HAP-1 (cell line): ENCODE measurements at places on chromosomes 13 and 19.

GRCh38 chr13:43298816-43299215 is 275.4 kb downstream of the DNAJC15 start:
- DNase-seq = no peak

- no peak for DNase-seq
Observed at GRCh38 chr13:33205804-33206221, 79.7 kb downstream of the STARD13 start.

DNA sequence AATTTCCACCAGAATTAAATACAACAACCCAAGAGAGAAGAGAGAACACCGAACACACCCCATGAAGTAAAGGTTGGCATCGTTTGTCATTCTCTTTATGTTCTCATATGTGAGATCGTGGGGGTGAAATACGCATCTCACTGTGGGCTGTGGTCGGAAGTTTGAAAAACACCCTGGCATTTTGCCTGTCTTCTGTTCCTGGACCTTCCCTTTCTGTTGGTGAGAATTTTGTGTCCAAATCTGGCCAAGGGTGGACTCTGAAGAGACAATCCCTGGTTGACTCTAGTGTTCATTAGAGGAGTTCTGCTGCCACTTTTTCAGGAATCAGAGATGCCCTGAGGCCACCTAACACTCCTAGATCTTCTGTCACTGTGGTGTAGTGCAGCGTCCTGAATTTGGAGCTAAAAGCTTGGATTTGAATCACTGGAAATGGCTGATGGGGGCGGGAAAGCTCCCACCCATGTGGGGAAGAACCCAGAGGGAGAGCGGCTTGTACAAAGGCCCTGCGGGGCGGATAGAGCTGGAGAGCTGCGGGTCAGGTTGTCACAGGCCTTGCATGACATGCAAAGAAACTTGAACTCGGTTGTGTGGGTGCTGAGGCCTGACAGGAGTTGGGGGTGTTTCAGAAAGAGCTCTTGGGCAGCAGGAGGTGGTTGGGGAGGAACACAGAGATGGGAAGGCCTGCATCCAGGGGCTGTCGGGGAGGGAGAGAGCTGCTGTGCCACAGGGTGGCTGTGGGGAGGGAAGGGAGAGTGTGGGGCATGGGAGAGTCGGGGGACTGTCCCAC is 11.1 kb upstream of the SPATA13 start:
- no peak for DNase-seq

- DNase-seq = no peak
Observed at GRCh38 chr13:93446238-93446637, 219.6 kb downstream of the GPC6 start.

GRCh38 chr19:1779574-1779973 is 26.3 kb downstream of the ONECUT3 start:
- no peak for DNase-seq

- DNase-seq = no peak
Observed at GRCh38 chr13:72853000-72853399, 71.1 kb downstream of the PIBF1 start.

- DNase-seq = no peak
Observed at GRCh38 chr13:63516124-63516523, 2100.5 kb upstream of the PCDH20 start.

GRCh38 chr19:12922959-12923358 is 3.9 kb upstream of the SYCE2 start:
- DNase-seq = no peak

GRCh38 chr13:72808917-72809500 is 27.1 kb downstream of the PIBF1 start:
- no peak for DNase-seq

DNA sequence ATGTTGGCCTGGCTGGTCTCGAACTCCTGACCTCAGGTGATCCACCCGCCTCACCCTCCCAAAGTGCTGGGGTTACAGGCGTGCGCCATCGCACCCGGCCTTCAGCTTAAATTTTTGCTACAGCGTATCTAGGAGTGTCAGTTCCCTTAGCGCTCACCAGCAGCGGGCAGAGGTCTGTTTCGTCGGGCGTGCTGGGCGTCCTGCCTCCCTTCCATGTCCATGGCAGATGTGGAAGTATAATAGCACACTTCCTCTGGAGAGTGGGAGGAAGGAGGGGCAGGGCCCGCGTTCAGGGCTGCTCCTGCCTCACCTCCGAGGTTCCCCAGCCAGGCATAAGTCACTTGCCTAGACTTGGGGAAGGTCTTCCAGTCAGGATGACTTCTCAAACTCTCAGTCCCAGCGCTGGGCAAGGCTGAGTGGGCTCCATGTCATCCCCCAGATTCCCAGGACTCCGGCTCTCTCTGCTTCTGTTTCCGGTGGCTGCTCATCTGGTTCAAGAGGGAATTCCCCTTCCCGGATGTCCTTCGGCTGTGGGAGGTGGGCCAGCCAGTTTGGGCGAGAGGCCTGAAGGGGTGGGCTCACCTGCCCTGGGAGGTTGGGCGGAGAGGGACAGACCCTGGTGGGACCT is 9.5 kb downstream of the IL4I1 start:
- no peak for DNase-seq

DNA sequence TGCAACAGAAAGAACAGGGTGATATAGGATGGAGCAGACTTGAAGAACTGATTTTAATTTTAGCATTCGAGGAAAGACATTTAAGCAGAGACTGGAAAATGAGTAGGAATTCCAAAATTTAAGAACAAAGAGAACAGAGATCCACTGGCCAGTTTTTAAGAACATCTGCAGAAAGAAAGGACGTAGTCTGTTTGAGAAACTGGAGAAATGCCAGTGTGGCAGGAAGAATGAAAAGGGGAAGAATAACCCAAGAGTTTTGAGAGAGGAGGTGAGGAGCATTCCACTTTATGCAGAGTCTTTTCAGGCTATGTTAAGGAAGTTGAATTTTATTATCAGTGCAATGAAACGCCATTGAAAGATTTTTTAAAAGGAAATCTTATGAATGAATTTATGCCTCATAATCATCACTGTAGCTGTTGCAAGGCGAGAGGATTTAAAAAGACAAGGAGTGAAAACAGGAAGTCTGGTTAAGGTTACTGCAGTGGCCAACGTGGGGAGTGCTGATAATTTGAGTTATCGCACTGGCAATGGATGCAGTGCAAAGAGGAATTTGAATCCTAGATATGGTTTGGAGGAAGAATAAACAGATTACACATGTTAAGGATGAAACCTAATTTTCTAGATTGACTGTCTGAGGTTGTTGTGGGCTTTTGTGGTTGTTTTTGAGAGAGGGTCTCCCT is 253.8 kb downstream of the DACH1 start:
- no peak for DNase-seq

- no peak for DNase-seq
Observed at GRCh38 chr13:64556376-64556775, 2673.8 kb downstream of the PCDH9 start.

GRCh38 chr13:40422588-40423235 is 243.7 kb downstream of the FOXO1 start:
- no peak for DNase-seq

- no peak for DNase-seq
Observed at GRCh38 chr19:49217382-49217781, 59.8 kb downstream of the TRPM4 start.

DNA sequence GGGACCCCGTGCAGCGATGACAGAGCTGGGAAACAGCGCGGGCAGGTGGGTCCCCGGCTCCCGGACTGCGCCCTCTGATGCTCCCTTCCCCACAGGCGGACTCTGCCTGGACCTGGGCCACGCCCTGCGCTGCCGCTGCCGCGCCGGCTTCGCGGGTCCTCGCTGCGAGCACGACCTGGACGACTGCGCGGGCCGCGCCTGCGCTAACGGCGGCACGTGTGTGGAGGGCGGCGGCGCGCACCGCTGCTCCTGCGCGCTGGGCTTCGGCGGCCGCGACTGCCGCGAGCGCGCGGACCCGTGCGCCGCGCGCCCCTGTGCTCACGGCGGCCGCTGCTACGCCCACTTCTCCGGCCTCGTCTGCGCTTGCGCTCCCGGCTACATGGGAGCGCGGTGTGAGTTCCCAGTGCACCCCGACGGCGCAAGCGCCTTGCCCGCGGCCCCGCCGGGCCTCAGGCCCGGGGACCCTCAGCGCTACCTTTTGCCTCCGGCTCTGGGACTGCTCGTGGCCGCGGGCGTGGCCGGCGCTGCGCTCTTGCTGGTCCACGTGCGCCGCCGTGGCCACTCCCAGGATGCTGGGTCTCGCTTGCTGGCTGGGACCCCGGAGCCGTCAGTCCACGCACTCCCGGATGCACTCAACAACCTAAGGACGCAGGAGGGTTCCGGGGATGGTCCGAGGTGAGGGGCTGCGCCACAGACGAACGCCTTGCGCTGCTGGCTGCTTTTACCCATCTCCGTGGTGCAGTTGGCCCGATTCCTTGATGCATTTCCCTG is 7.8 kb upstream of the SELENOV start:
- peak; percentile 78 for DNase-seq

DNA sequence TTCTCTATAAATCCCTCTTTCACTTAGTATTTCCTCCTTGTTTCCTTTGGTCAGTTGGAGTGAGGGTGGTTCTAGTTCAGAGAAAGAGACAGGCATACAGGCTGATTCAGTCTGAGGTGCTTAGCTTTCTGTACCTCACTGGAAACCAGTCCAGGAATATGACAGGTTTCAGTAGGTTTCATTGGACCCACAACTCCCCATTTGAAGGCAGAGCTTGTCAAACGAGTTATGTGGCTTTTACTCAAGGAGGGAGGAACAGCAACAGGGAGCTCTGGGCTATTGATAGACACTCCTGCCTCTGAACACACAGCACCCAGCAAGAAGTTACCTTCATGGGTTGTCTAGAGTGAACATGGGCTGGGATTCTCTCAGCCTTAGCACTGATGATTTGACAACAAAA is 14.5 kb downstream of the ACTN4 start:
- DNase-seq = no peak

- DNase-seq = no peak
Observed at GRCh38 chr19:12034198-12034597, 1.3 kb downstream of the ZNF433 start.

- DNase-seq = peak; percentile 68
Observed at GRCh38 chr13:21124852-21125251, 51.5 kb downstream of the SKA3 start.

DNA sequence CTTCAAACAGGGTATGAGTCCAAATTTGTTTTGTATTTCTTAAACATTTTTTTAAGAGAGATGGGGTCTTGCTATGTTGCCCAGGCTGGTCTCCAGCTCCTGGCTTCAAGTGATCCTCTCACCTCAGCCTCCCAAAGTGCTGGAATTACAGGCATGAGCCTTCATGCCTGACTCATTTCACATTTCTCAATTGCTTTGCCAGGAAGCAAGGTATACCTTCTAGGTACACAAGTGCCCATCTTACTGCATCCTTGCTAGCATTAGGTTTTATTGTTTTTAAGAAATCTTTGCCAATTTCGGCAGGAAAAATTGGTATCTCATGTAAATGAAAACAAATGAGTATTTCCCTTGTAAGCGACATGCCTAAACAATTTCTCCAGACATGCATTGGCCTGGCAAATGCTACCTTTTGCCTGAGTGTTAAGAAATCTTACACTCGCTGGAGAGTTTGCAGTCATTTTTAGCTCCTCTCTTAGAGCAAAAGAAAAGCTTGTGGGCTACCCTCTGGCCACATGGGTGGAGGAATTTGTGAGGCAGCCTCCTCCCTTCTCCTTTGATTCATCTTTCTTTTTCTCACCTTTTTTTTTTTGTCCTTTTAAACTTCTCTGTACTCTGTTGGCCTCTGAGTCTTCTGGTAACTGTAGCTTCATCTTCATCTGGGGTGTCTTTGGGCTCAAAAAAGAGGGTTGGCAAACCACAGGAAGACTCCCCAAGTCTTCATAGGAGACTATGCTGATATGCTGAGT is 33.0 kb downstream of the ACTL9 start:
- no peak for DNase-seq

DNA sequence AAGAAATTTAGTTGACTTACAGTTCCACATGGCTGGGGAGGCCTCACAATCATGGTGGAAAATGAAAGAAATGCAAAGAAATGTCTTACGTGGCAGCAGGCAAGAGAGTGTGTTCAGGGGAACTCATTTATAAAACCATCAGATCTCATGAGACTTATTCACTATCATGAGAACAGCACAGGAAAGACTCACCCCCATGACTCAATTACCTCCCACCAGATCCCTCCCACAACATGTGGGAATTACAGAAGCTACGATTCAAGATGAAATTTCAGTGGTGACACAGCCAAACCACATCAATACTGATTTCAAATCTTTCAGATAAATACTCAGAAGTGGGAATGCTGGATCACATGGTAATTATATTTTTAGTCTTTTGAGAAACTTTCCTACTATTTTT is 1357.9 kb downstream of the SLITRK5 start:
- DNase-seq = no peak

DNA sequence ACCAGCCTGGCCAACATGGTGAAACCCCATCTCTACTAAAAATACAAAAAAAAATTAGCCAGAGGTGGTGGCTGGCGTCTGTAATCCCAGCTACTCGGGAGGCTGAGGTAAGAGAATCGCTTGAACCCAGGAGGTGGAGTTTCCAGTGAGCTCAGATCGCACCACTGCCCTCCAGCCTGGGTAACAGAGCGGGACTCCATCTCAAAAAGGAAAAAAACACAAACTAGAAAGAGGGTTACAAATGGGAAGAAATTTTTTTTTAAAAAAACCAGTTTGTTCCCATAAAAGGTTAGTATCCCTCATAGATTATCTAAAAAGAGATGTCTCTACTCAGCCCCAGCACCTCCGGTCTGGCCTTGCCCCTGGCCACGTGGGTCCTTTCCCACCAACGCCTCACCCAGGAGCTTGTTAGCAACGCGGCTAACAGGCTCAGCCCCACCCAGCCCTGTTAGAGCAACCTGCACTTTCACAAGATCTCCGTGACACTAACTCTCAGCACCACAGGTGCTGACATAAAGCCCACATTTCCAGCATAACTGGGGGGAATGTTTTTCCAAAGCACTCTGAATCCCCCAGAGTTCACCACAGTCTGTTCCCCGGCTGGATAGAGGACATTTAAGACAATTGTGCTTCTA is 4.3 kb downstream of the DMKN start:
- peak; percentile 56 for DNase-seq

- no peak for DNase-seq
Observed at GRCh38 chr13:41520016-41520659, 62.8 kb downstream of the RGCC start.

GRCh38 chr19:11154683-11155047 is 917 bp downstream of the SPC24 start:
- DNase-seq = no peak

DNA sequence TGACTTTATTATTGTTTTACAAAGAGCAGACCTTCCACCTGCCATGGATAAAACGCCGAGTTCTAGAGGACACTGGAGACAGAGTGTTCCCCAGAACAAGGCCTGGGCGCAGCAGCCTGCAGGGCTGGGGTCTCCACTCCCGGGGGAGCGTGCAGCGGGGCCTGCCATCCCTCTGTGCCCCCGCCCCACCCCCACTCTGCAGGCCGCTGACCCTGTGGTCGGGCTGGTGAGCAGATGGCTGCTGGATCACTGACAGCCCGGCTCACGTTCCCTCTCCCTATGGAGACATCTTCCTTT is 8.6 kb upstream of the PTBP1 start:
- DNase-seq = no peak

GRCh38 chr13:65926750-65927171 is 1303.4 kb downstream of the PCDH9 start:
- no peak for DNase-seq

DNA sequence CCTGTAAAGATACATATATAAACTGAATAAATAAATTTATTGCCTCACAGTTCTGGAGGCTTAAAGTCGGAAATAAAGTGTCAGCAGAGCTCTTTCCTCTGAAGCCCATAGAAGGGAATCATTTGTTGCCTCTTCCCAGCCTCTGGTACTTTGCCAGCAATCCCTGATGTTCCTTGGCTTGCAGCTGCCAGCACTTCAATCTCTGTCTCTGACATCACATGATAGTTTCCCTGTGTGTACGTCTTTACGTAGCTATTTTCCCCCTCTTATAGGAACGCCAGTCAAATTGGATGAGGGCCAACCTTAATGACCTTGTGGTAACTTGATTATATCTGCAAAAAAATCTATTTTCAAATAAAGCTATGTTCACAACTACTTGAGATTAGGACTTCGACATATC is 250.9 kb downstream of the LIG4 start:
- no peak for DNase-seq
